RCC 7860 (cell line): ENCODE measurements at places on chromosomes 11 and 22.
A peak's percentile ranks its signal among the peaks of the same experiment; 100 is the strongest.

- peak; percentile 85 for DNase-seq
Observed at GRCh38 chr11:48055292-48056132, 75.2 kb downstream of the PTPRJ start.

DNA sequence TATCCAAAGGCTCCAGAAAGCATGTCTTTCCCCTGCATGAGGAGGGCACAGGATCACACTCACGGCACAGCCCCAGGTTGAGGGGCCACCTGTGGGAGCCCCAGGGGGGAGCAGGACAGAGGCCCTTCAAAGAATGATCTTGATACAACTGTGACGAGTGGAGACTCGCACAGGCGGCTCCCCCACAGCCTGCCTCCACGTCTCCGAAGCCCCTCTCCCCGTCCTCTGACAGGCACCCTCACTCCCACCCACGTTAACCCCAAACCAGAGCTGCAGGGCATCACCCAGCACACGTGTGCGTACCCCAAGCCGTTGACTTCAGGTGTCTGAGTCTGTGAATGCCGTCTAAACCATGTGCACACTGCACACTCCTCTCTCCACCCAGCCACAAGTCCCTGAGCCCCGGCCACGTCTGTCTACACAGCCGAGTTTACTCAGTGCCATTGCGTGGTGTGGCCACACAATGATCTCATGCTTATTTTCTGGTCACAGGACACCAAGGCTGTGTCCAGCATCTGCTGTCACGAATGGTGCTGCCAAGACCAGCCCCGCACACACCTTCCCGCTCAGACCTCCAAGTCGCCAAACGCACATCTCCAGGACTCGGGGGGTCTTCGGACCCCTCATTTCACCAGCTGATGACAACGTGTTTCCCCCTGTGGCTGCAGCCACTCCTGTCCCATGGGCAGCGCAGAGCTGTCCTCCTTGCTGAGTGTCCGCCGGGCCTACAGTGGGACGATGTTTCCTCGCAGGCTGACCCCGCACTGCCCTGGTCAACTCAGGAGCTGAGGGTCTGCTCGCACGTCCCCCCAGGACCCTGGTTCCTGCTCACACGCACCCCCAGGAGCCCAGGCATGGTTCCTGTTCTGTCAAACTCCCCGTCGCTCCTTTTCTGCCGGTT, 251.2 kb downstream of the BRD1 start:
- DNase-seq, result no peak

DNA sequence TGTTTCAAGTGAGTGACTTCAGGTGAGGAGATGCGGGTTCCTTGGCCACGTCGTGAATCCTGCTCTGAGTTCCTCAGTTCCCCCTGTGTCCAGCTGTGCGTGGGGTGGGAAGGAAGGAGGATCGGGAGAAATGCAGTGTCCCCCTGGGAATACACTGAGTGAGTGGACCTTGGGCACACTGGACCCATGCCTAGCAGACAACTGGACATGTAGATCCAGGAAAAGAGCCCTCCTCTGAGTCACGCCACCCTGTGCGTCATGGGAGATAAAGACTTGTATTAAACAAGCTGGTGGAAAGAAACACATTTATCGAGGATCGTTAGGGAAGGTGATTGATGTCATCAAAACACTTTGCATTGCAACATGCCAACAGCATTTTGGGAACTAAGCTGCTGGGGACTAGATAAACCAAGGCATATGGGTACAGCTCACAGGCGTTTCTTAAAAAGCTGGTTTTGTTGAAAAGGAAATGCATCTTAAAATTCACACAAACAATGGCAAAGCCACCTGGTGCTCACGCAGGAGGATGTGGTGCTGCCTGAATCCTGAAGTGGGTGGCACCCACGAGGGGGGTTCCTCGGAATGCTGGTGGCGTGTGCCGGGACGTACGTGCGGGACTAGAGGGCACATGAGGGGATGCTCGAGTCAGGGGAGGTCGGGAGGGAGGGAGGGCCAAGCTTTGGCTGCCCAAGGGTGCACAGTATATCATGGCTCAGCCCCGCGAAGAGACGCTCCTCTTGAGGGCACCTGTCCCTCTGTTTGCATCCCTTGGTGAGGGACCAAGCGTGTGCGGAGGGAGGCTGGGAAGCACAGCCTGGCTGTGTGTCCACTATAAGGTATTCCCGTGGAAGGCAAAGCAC, 303.5 kb downstream of the TBC1D22A start:
- DNase-seq, result no peak

GRCh38 chr22:42039271-42039670, 31.3 kb downstream of the NAGA start:
- no peak for DNase-seq

- no peak for DNase-seq
Observed at GRCh38 chr11:76709756-76710155, 39.2 kb upstream of the LRRC32 start.

- DNase-seq, result no peak
Observed at GRCh38 chr11:90220391-90220790, 2.5 kb downstream of the CHORDC1 start.

DNA sequence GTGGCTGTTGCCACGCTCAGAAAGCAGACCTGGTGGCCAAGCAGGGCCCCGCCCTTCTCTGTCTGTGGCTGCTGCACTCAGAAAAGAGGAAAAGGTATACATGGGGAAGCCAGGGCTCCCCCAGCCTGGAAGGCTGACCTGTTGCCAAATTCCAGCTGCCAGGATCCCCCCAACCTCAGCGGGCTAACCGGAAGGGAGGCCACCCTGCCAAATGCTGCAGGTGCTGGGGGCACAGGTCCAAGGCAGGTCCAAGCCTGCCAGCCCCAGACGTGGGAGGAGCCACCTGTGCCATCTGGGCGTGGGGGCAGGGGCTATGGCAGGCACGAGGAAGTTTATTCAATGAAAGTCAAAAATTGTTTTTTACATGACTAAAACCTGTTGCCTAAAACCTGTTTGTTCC, 2.6 kb downstream of the NPTXR start:
- no peak for DNase-seq

GRCh38 chr22:20578707-20579106, 71.3 kb downstream of the MED15 start:
- no peak for DNase-seq

GRCh38 chr11:46332568-46333393, 14.5 kb upstream of the DGKZ start:
- no peak for DNase-seq

- DNase-seq, result peak; percentile 36
Observed at GRCh38 chr11:123197711-123198110, 2.7 kb upstream of the CLMP start.

DNA sequence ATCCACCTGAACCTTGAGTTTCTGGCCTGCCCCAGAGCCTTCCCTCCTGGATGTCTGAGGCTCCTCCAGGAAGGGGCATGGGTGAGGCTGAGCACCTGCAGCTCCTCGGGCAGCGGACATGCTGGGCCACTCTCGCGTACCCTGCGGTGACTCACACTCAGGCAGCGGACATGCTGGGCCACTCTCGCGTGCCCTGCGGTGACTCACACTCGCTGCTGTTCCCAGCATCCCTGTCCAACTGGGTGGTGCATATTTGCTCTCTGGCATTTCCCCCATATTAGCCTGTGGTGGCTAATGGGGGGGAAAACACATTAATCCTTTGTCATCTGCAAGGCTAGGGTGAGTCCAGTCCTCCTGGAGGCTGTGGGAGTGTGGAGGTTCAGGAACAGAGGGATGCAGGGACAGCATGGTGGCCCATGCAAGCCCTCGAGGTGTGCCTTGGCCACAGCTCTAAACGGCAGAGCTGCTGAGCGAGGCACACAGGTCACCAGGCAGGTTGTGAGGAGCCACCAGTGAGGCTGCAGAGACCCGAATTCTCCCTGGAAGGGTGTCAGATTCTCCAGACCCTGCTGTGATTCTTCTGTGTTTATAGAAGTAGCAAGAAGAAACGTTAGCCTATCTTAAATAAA, 728.1 kb downstream of the BRD1 start:
- DNase-seq, result peak; percentile 20

DNA sequence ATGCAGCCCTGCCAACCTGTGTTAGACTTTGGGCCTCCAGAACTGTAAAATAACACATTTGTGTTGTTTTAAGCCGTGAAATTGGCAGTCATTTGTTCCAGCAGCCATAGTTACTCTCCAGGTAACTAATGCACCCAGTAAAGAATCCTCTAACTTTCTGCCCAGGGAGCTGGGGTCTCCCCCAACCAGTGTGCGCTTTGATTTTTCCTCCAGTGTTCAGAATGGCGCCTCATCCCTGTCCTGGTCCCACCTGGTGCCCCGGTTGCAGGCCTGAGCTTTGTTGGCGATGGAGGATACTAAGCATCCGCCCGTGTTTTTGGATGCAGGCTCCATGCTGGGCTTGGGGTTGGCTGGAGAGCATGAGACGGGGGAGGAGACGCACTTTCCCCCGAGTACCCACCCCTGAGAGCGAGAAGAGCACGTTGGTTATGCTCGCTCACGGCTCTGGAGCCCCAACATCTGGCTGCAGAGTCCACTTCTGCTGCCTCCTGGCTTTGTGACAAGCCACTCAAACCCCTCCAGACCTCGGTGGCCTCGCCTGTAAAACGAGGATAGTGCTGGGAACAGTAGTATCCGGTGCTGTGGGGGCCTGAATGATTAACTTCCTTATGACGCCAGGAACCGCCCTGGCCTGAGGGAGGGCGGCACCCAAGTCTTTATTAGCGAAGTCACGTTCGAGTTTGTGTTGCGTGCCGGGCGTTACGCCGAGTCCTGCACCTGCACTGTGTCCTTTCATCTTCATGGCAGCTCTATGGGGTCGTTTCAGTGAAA, 25.8 kb downstream of the MRGPRD start:
- DNase-seq, result no peak

- no peak for DNase-seq
Observed at GRCh38 chr22:19411690-19412045, 19.9 kb downstream of the HIRA start.

- peak; percentile 64 for DNase-seq
Observed at GRCh38 chr22:35397095-35397904, 2.6 kb upstream of the MCM5 start.

- no peak for DNase-seq
Observed at GRCh38 chr11:112596324-112596723, 335.7 kb upstream of the PLET1 start.

DNA sequence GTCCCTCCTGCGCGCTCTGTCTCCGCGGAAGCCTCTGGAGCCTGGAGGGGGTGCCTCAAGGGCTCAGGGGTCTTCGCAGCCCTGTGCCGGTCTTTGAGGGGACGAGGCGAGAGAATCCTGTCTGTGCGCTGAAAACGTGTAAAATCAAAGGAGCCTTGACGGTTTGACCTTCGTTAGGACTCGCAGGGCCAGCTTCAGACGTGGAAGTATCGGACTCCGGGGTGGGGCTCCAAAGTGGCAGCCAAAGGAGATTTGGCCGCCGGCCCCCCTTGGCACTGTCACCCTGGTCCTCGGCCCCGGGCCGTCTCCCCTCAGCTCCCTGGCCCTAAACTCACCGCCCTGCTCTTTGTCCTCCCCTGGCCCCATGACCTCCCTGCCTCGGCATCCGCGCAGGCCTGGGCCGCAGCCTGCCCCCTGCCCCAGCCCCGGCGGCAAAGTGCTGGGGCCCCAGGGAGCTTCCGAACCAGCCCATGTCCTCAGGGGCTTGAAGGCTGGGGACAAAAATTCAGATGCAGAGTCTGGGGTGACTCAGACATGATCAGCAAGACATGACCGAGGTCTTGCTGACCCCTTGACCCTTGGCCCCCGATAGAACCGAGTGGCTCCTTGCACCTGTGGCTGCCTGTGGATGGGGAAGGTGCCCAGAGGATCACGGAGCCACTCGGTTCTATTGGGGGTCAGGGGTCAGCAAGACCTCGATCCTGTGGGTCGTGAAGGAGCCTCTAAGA, 6.9 kb upstream of the PHRF1 start:
- DNase-seq, result no peak
